Activated CD8-positive, alpha-beta memory T cell treated with anti-CD3 and anti-CD28 coated beads for 1 hour (primary cell): ENCODE measurements at places on chromosomes 5 and 9.

GRCh38 chr5:177389241-177390169, 5.3 kb downstream of the SLC34A1 start:
- DNase-seq = no peak

DNA sequence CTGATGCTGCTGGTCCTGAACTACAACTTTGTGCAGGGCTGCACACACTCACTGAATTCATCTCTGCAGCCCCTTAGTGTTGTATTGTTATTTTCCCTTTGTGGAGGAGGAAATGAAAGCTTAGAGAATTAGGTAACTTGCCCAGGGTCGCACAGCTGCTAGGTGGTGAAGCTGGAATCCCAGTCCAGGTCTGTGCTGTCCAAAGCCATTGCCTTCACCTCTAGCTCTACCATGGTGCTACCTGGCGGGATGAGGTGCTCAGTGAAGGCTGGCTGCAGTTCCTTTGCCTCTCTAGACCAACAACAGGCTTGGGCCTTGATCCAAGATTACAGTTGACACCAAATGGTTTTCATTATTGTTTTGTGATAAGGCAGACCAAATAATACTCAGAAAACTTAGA, 177.8 kb upstream of the PITX1 start:
- DNase-seq = no peak

DNA sequence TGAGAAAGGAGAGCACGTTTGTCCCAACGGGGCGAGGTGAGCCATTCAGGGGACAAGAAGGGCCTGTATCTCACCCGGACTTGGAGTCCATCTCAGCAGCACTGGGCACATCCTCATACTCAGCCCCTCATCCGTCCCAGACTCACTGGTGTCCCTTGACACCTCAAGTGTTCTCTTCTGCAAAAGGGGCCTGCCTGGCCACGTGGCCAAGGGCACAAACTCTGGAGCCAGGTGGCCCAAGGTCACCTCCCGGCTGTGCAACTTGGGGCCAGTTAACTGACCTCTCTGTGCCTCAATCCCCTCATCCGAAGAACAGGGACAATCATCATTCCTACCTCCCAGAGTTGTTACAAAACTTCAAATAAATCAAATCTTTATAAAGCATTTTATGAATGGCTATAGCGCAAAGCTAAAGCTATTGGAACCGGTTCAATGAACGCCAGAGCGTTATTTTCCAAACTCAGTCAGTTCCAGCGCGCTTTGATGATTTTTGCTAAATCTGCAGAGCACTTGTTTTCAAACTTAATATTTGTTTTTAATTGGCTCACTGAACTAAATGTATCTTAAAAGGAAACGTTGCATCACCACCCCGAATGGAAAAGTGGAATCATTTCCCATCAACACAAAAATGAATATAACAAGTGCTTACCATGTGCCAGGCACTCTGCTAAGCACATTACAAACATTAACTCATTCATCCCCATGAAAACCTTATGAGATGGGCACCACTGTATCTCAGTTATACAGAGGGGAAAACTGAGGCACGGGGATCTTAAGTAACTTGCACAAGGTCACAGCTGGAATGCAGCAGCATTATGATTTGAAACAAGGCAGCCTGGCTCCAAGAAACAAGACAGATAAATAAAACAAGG, 49.3 kb downstream of the DUSP1 start:
- no peak for DNase-seq

GRCh38 chr5:54621048-54621447, 103.5 kb downstream of the SNX18 start:
- no peak for DNase-seq

DNA sequence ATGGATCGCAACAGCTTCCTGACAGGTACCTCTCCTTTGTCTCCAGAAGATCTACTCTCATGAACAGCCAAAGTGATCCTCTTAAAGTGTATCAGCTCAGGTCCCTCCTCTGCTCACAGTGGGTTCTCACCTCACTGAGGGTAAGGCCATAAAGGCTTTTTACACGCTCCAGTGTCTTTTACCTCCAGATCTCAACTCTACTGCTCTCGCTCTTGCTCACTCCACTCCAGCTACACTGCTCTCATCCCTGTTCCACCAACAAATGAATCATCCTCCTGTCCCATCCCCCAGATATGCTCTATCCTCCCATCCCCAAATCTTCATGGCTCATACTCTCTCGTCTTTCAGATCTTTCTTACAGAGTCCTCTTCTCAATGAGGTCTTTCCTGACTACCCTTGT, 248.6 kb upstream of the EFNA5 start:
- DNase-seq = no peak

- no peak for DNase-seq
These were observed 30.6 kb downstream of the NKX2-5 start for GRCh38 chr5:173204185-173204979.

- no peak for DNase-seq
These were observed 614.3 kb downstream of the ACTL7B start for GRCh38 chr9:108241384-108242073.

GRCh38 chr5:158848634-158849033, 251.1 kb downstream of the EBF1 start:
- DNase-seq = no peak

DNA sequence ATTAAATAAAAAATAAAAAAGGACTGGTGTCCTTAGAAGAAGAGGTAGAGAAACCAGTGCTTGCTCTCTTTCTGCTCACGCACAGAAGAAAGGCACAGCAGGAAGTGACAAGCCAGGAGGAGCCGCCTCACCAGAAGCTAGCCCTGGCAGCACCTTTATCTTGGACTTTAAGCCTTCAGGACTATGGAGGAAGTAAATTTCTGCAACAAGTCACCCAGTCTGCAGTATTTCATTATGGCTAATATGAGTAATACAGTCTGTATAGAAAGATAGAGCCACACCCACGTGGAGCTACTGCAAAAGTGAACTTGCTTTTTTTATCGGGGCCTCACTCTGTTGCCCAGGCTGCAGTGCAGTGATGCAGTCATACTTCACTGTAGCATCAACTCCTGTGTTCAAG, 68.4 kb downstream of the PDZD2 start:
- no peak for DNase-seq

GRCh38 chr9:92325991-92326500, 293 bp downstream of the CENPP start:
- no peak for DNase-seq

DNA sequence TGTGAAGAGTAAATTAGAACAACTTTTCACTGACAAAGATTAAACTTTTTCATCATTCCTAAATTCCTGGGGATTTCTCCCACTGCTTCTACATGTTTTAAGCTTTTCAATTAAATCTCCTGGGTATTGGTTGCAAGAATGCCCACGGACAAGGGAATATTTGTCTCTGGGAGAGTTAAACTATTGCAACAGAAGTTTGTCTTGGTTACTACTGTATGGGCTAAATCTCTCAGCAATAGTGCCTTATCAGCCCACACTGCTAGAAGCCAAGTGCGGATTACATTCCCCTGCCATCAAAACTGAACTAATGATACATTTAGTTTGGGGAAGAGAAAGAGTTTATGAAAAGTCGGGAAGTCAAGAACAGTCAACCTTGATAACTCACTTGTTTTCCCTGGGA, 528.2 kb upstream of the C9orf72 start:
- DNase-seq = no peak

GRCh38 chr9:120628207-120628924, 48.4 kb upstream of the CDK5RAP2 start:
- DNase-seq = no peak

- DNase-seq = no peak
These were observed 172.7 kb downstream of the CHSY3 start for GRCh38 chr5:130077007-130077406.

GRCh38 chr5:78824831-78825281, 160.3 kb downstream of the ARSB start:
- DNase-seq = no peak

GRCh38 chr5:36842087-36842486, 34.5 kb upstream of the NIPBL start:
- DNase-seq = no peak

GRCh38 chr5:77076961-77077828, 9.9 kb downstream of the ZBED3 start:
- peak; percentile 27 for DNase-seq

- DNase-seq = no peak
These were observed 419.2 kb downstream of the PDE4D start for GRCh38 chr5:59474324-59474723.

DNA sequence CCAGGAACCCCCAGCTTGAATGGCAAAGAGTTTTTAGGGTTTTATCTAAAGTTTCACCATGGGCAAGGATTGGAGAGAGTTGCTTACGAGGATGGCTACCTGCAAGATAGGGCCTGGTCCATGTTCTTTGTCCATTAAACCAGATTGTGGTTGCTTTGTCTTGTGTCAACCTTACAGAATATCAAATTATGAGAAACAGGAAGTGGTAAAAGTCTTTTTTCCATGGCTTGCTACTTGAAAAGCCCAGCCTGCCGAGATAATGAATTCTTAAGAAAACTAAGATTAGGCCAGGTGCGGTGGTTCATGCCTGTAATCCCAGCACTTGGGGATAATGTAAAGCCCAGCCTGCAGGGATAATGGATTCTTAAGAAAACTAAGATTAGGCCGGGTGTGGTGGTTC, 24.4 kb downstream of the ZNF474 start:
- DNase-seq = no peak

DNA sequence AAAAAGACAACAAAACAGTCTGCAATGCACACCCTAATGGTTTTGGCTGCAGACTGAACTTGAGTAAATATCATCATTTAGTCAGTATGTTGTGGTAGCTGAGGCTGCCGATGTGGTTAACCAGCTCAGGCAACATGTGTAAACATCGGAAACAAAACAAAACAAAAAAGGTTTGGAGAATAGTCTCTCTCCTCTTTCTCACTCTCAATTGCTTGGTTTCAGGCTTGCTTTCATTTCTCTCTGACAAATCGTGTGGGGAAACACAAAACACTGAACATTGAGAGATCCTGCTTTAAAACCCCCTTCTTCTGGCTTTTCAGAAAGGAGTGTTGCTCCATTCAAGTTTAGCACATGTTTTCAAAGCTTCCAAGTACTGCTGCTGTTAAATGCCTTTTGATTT, 453.3 kb downstream of the BNC2 start:
- DNase-seq = no peak

- DNase-seq = no peak
These were observed 21.8 kb upstream of the PRUNE2 start for GRCh38 chr9:76927540-76928240.

- DNase-seq = peak; percentile 14
These were observed 281.3 kb downstream of the ARRDC3 start for GRCh38 chr5:91101600-91102379.

GRCh38 chr5:39314591-39314990, 49.7 kb downstream of the C9 start:
- DNase-seq = no peak

DNA sequence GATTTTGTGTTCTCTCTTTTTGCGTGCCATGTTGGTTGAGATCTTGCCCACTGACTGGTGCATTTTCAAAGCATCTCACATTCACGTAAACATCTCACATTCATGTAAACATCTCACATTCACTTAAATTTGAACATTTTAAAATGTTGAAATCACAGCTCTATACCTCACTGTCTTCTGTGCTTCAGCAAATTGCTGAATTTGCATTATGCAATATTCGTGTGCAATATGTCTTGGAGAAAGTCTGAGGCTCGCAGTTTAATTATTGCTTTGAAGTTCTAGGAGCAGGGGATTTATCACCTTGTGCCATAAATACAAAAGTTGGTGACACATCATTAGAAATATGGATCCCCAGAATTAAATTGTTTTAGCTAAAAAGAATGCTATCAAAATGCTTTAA, 42.6 kb downstream of the TNFSF15 start:
- DNase-seq = no peak

DNA sequence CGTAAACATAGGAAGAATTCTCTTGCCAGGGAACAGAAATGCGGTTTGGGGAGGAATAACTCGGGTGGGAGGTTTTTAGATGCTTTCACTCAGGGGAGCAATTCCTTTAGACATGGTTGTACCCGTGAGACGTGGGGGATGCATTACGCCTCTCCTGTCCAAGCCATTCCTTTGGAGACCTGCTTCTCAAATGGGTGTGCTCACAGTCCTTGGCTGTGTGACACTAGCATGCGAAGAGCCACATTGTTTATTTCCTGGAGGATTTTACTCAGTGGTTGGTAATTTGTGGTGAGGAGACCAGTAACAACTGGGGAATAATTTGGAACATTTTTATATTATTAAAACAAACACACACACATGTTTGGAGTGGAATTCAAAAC, 18.5 kb downstream of the COL15A1 start:
- no peak for DNase-seq
